ENCODE measurements at places on chromosomes 7 and 10. TPM values are rescaled to one million over a fixed set of nuclear protein-coding genes. Genes with fewer than 3 reads are reported as not detected.

MAGI2 gene
- total RNA-seq = 0.12 TPM

SLK gene
- 22.9 TPM for total RNA-seq

MAD1L1 gene
- 48.3 TPM for total RNA-seq

AEBP1 gene
- total RNA-seq = 21.6 TPM

MRC1 gene
- total RNA-seq = not detected

FEZF1 gene
- total RNA-seq = not detected

UPK3B gene
- 1.2 TPM for total RNA-seq

DPP6 gene
- not detected for total RNA-seq

PRKAG2 gene
- 15.5 TPM for total RNA-seq

HOXA13 gene
- not detected for total RNA-seq

LAMB4 gene
- not detected for total RNA-seq

WEE2 gene
- not detected for total RNA-seq

ACHE gene
- total RNA-seq = not detected

- no peak for DNase-seq
These were observed 23.4 kb upstream of the ZC3HAV1 start for GRCh38 chr7:139132887-139133286.

DNA sequence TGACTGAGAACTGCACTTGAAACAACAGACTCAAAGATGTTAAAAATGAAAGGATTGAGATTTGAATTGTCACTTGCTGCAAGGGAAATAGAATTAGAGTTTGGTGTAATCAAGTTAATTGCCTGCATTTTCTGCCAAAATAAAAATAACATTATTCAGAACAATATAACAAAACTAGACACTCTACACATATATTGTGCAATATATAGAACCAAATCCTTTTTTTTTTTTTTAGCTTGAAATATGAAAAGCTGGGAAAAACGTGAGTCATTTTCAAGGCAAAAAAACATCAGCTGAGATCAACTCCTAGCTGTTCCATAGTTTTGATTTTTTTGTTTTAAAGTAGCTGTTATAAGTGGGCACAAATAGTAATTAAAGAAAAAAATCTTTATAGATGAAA lies 561.5 kb downstream of the DNAJB9 start:
- DNase-seq = no peak

DNA sequence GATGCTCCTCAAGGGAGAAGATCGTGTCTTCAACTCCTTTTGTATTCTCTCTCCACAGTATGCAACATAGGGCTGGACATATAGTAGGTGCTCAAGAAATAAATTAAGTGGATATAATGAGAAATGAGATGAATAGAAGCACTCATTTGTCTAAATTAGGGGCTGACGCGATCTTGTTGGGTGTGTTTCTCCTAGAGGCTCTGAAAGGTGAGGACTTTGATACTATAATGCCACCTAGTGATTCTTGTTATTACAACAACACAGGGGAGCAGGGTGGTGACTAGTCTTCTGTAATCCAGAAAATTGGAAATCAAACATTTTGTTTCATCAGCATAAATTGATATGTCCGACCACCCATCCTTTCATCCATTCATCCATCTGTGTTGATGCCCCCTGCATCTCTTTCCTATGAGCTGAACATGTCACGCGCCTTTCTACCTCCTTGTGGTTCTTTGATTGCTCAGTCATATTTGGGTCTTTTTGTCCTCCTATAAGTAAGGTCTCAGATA lies 3.5 kb upstream of the CFAP58 start:
- DNase-seq = peak; percentile 78

DNA sequence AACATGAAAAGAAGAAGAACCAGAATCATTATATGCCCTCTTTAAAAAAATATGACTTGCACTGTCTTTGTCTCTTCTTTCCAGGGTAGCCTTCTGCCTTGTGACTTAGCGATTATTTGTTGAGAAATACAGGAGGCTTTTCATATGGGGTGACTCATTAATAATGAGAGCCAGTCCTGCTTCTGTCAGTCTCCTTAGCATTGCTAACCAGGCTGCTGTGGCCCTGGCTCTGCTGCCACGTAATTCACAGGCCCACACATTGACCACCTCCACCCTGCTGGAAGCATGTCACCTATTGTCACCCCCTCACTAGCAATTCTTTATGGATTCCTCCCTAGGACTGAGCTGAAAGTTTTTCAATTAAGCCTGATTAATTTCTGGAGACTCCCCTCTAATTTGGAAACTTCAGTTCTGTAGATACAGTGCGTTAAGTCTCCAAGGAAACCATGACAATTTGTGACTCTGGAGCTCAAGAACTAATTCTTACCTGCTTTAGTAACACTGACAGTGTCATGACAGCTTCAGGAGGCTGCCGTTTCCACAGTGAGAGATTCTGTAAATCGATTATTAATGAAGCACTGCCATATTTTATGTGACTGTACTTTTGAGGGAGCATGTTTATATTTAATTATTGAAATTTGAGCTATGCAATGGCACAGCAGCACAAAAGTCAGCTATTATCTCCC lies 267.9 kb upstream of the SP8 start:
- no peak for DNase-seq

DNA sequence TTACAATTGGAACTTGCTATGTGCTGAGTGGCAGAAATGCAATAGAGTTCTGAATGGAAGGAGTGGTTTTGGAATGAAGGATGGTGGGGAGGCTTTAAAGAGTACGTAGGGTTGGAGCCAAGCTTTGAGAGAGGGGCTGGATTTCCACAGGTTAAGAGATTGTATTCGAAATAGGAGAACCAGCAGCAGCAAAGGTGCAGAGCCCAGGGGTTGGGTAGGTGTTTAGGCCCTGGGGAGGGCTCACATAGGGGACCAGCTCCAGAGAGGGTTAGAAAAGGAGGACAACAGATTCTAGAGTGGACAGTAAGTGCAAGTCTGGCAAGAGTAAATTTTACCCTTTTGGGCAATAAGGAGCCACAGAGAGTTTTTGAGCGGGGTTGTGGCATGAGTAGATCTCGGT lies 297.2 kb downstream of the RPS24 start:
- DNase-seq = no peak

DNA sequence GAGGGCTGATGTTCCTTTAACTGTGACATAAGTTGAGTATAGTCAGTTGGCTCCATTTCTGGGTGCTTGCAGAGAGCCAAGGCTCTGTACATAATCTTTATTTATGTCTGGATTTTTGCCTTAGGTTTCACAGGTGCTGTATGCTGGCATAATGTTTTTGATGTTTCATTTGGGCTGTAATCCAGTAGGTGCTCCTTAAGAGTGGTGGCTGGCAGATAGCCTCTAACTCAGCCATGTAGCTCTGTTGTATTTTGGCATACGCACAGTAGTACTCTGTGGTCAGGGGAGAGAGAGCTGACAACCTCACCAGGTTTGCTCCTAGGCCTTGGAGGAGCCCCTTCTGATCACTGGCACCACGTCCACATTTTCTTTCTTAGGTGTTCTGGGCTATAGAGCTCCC lies 61.1 kb downstream of the RNF133 start:
- no peak for DNase-seq

DNA sequence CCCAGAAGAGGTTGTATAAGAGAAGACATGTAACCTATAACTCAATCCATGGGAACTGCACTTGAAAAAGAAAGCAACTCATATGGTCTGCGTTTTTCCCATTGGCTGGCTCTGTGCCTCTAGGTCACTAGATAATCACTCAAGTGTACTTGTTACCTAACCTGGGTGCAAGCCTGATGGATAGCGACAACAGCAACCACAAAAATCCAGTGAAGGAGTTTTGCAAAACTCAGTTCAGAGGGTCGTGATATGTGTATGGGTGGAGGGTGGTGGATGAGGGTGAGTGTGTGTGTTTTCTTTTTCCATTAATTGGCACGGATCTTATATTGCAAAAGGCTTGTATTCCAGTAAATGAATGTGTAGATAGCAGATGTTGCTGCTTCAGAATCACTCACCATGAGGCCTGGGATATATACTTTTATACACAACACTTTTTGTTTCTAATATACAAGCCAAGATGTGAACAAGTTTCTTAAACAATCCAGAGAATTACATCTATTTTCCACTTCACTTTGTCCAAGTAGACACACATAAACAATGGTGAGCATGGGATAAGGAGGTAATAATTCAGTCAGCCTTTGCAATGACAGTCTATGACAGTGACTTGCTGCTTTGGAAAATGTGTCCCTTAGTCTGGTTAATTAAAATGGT lies 286.9 kb upstream of the DKK1 start:
- no peak for DNase-seq

GRCh38 chr7:26233902-26234511 lies 32.5 kb downstream of the CBX3 start:
- DNase-seq = no peak

- DNase-seq = no peak
These were observed 88.6 kb downstream of the RNF216 start for GRCh38 chr7:5692845-5693278.

GRCh38 chr10:77030974-77031373 lies 606.6 kb downstream of the KCNMA1 start:
- DNase-seq = no peak

DNA sequence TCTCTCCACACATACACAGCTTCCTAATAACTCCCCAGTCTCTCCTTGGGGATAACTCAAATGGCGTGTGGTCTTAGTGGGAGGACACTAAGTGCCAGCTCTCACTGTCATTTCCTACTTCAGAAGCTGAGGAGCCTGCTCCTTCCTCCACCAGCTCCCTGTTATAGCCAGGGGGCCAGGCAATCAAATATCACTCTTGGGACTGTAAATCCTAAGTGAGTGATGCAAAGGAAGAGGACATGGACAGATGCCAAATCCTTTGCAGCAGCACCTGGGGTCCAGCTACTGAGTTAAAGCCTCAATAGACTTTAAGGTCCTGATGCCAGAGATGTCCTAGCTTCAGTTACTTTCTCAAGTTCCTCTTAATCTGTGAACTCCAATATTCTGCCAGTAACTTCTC lies 34.1 kb downstream of the SEM1 start:
- no peak for DNase-seq

DNA sequence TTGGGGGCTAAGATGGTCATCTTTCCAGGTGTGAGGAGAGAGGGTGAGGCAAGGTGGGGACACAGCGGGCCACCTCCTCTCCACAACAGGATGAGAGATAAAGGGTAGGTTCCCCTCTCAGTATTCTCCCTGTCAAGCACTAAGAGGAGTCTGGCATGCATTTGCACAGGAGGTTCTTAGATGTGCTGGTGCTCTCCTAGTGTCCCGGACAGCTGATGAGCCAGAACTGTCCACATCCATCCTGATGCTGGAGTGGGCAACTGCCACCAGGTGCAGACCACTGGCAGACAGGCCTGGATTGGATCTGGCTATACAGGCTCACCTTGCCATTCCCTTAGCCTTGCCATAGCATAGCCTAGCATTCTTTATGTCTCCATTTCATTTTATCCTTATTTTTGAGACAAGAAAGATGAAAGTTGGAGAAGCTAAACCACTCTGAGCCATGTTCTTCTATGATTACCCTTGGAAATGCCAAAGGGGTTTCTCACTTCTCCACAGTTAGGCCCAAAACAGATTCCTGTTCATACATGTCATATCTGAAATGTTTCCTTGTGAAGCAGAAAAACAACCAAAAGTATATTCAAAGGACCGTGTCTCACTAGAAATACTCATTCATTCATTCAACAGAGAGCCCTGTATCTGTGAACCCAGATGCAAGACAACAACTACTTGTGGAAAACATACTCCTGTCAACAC lies 48.8 kb upstream of the ANTXRL start:
- DNase-seq = no peak

GRCh38 chr10:14560274-14560673 lies 214.4 kb downstream of the FAM107B start:
- DNase-seq = peak; percentile 88

- DNase-seq = no peak
These were observed 1346.3 kb downstream of the REEP3 start for GRCh38 chr10:64867501-64867962.

- DNase-seq = no peak
These were observed 53.2 kb downstream of the FAM53B start for GRCh38 chr10:124691002-124691401.

GRCh38 chr10:11454160-11454559 lies 157.3 kb downstream of the USP6NL start:
- DNase-seq = no peak

DNA sequence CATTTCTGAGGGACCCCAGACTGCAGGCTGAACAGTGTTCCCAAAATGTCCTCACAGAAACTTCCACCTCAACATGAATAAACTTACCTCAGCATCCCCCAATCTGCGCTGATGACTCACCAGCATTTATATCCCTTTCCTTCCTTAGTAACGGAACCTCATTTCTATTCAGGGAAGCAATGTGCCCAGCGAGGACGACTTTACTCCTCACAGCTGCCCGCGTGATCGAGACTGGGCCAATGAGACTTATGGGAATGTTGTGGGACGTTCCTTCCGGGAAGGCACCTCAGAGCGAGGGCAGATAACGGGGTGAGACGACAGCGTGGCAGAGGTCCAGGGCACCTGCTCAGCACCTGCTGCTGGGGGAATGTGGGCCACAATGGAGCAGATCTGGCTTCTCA lies 73.1 kb upstream of the CAMK2B start:
- DNase-seq = no peak

GRCh38 chr10:48653944-48654698 lies 30.6 kb upstream of the WDFY4 start:
- peak; percentile 52 for DNase-seq

DNA sequence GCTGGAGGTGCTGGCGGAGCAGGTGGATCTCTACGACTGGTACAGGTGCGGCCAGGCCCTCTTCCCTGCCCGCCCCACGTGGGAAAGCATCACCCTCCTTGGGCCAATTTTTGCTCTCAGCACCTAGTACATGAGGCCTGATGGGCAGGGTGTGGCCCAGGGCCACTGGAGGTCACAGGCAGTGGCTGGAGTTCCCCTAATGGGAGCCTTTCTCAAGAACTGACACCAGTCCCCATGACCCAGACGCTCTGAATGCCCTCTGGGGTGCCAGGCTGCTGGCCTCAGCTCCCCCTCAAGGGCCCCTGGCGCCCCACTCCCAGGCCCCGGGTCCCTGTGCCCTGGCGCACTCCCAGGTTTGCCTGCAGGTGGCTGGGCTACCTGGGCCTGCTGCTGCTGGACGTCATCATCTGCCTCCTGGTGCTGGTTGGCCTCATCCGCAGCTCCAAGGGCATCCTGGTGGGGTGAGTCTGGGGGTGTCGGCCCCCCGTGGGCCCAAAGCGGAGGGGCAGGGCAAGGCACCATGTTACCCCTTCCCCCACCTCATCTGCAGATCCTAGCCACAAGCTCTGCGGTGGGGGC lies 15.9 kb downstream of the TTYH3 start:
- no peak for DNase-seq

DNA sequence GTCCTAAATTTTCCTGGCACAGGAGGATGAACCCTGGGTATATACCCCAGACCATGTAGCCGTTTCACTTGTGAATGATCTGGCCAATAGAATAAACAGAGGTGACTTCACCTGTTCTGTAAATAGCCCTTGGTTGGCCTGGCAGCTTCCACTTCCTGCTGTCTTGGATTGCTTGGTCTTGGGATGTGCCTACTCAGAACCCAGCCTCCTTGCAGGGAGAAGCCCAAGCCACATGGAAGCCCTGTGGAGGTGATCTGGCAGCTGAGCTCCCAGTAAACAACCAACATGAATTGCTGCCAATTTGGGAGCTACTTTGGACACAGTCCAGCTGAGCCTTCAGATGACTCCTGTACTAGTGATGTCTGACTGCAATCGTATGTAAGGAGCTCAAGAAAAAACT lies 4.8 kb upstream of the RAPGEF5 start:
- no peak for DNase-seq

- DNase-seq = no peak
These were observed 6.1 kb upstream of the ACTA2 start for GRCh38 chr10:88958721-88959120.

- DNase-seq = no peak
These were observed 52.9 kb downstream of the ERCC6 start for GRCh38 chr10:49486009-49486408.

GRCh38 chr7:55400191-55400590 lies 35.1 kb downstream of the LANCL2 start:
- DNase-seq = no peak
